Activated T-helper 1 cell treated with Interleukin-2 at 50 U/mL for 16 hours (primary cell): ENCODE measurements at places on chromosomes 3 and 15.

DNA sequence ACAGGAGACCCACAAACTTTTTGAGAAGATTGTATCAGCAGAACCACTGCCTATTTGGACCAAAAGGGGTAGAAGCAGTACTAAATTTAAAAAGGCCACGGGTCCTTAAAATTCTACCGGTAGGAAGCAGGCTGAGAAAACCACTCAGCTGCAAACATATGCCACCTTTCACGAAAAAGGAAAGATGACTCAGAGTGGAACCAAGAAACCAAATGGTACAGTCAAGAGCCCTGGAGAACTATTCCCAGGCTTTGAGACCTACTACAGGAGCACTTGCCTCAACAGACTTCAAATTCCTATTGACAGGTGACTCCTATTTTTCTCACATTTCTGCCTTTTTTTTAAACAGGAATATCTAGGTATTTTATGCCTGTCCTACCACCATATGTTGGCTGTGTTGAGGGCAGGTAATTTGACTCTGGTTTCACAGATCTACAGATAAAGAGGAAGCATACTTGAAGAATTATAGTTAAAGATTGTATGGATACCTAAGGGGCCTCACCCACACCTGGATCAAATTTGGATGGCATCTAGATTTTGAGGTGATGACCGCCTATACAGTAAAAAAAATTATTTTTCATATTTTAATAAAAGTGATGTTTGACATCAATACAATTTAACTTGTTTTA is 10.1 kb downstream of the GOLIM4 start:
- DNase-seq, result no peak

- no peak for DNase-seq
These were observed 334.5 kb upstream of the FRG2C start for GRCh38 chr3:75329476-75330097.

DNA sequence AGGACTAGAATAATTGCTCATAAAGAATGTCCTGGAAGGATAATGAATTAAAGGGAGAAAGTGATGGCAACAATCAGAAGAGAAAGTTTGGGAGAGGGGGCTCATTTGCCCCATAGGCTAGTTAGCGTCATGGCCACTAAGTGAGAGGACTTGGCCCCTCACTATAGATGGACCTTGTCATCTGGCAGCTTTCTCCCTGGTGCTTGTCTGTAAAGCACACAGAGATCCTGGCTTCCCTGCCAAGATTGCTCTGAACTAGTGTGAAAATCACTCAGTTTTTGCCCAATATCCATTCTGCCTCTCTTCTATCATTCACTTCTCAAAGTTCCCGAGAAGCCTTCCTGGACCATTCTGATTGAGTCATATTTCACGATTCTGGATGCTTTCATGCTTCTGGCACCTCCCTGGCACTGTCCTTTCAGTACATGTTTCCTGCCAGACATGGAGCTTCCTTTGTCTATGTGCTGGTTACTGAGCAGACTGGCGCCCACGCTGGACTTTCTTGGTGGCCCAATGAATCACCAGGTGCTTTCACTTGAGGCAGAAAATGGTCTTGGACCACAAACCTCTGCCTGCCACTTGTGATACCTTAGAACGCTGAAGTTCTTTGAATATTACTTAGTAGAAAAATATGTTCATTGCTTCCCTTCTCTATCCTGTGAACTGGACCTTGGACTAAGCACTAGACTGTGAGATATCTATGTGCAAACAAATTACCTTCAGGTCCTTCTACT is 709.6 kb upstream of the CFAP20DC start:
- DNase-seq, result no peak

DNA sequence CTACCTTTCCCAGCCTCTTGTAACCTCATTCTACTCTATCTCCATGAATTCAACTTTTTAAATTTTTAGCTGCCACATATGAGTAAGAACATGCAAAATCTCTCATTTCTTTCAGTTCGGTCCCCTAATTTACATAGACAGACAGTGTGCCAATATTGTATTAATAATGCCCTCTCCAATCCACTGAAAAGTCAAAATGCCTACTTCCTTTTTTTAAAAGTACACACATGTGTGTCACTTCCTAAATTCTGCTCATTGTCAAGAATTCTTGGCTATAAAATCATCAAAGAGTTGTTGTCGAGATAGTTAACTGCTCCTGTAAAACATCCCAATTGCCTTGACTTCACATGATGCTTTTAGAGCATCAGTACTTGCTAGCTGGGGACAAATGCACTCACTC is 84.2 kb upstream of the IL12A start:
- DNase-seq, result no peak

GRCh38 chr15:78766041-78766440 is 45.2 kb downstream of the ADAMTS7 start:
- no peak for DNase-seq

- no peak for DNase-seq
These were observed 128.9 kb upstream of the VEPH1 start for GRCh38 chr3:157632075-157632474.

GRCh38 chr3:48459773-48460516 is 13.4 kb downstream of the ATRIP start:
- DNase-seq, result no peak

DNA sequence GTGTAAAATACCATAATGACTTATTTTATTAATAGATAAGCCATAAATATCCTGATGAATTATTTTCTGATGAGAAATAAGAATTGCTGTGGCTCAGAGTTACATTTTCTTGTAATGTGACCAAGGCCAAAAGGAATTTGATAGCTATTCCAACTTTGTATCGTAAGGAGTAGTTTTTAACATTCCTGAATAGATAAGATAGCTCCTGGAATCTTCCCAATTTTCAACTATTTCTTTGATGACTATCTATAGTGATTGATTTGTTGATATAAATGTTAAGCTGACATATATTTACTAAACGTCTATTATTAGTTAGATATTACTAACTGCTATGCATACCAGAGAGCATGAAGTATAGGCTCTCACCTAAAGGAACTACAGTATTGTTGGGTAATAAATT is 49.1 kb upstream of the SATB1 start:
- DNase-seq, result no peak

DNA sequence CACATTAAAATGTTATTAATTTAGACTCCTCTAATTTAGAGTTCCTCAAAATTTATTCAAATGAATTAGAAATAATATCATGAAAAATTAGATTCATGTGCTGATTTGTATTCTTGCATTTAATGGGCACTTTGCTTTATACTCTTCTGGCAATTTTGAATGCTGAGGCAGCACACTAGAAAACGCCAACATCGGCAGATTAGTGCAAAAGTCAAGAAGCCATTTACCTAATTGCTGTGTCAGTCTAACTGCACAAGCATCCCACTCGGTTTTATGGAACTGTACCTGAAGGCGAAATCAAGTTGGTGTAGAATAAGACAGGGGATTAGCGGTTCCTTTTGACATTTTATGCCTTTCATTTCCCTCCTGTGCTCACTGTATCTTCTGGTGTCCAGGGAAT is 382.0 kb downstream of the ROBO2 start:
- no peak for DNase-seq

DNA sequence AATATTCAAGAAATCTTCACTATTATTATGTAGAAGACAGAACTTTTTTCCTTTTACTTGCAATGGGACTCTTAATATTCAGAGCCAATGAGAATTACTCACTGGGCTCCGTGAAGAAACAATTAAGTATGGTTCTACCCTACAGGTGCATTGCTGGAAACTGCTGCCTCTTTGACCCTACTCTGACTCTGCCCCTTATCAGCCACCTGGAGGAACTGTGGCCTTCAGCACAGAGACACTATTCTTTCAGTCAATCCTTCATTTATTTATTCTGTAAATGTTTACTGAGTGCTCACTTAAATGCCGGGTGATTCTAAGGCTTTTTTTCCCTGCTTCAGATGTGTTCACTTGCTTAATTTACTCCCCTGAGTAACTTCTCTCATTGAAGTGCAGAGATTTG is 163.2 kb downstream of the SYNPR start:
- no peak for DNase-seq

GRCh38 chr3:48614044-48614443 is 4.6 kb upstream of the UQCRC1 start:
- DNase-seq, result no peak

- no peak for DNase-seq
These were observed 114.9 kb upstream of the MLF1 start for GRCh38 chr3:158456114-158456513.

DNA sequence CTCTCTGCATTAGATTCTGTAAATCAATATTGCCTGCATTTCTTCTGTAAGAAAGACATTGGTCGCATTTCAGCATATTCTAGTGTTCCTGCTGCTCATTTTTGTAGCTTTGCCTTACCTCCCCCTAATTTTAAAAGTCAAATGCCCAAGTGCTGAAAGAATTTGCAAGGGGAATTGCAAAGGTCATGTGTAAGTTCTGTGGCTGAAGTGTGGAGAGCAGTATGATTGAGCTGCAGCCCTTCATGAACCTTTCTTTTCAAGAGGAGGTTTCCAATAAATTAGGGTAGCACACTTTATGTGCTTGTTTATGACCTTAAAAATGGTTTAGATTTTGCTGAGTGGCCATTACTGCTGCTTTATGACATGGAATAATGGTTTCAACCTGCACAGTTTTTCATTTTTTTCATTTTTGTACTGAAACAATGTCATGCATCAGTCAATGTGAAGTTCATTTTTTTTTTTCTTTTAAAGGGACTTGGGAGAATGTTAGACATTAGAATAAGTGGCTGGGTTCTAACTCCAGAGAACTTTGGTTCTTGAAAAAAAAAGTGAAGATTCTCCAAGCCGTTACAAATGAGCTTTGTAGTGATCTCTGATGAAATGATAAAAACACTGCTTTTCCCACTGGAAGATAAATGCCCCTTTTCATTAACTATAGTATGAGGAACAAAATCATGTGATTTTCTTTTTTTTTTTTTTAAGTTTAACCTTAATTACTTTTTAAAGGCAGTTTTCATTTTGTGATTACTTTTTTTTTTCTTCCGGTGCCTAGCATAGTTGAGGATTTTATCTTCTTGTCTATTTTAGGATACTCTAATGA is 99.6 kb downstream of the MITF start:
- no peak for DNase-seq

GRCh38 chr3:116198087-116198486 is 247.2 kb downstream of the LSAMP start:
- DNase-seq, result no peak

DNA sequence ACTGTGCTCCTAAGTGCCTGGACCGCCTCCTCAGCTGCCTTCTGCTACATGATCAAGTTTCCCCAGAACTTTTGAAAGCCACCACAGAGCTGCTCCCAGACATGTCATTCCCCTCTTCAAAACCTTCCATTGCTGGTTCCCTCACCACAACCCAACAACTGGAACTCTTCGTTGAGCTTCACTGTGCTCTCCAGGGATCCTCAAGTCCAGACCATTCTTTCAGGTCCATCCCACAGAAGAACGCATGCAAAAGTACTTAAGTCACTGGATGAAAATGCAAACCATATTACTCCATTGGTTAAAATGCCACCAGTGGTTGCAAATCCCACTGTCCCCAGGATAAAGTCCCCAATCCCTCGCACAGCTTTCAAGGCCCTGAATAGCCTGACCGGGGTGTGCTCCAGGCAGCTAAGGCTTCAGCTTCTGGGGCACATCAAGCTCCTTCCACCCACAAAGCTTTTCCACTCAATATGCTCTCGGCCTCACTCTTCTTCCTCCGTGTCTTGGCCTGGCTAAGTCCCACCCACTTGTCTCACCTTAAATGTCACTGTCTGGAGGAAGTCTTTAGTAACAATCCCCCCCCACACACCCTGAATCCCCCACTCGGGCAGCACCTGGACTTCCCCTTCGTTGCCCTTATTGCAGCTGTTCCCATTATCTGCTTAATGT is 84.8 kb downstream of the XXYLT1 start:
- no peak for DNase-seq

DNA sequence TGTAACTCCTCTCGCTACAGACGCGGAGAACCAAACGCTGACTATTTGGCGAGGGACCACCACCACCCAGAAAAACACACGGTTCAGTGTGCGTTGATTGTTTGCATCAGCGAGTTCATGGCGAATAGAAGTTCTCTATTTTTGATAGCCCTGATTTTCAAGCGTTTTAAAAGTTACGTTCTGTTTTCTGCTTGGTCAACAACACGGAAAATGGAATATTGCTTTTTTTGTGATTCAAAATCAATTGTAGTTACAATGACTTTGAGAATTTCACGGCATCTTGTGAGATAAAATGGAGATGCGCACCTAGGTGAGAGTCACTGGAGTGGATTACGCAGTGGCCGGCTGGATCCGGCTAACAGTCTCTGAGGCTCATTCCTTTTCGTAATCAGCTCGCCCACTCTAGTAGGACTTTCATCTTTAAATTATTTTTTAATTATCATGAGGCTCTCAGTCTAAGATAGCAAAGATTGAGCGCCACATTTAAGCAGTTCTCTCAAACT is 54.8 kb downstream of the CCDC54 start:
- DNase-seq, result no peak

GRCh38 chr3:70539908-70540307 is 227.5 kb upstream of the MDFIC2 start:
- no peak for DNase-seq

- DNase-seq, result no peak
These were observed 168.2 kb downstream of the TPRG1 start for GRCh38 chr3:189339996-189340395.

GRCh38 chr15:86384186-86384585 is 304.5 kb downstream of the AGBL1 start:
- DNase-seq, result no peak

DNA sequence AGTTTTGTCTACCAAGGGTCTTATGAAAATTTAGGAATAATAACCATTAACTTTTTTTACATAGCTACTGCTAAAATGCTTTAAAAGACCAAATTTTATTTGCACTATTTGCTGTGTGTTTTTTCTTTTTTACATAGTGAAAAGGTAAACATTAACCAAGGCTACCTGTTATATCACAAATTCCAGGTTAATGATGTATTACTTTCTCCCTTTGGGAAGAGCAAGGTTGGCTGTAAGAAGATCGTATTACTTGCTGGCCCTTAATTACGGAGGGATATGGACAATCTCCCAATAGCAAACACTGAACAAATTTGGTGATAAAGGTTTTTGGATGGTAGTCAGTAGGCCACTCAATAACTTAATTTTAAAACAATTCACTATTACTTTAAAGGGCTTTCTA is 22.4 kb downstream of the LRRC58 start:
- no peak for DNase-seq

GRCh38 chr3:126269354-126269753 is 87.9 kb downstream of the KLF15 start:
- no peak for DNase-seq

GRCh38 chr3:159766563-159767185 is 222.0 kb upstream of the IL12A start:
- no peak for DNase-seq
